ENCODE measurements at places on chromosomes 6 and 20.

DNA sequence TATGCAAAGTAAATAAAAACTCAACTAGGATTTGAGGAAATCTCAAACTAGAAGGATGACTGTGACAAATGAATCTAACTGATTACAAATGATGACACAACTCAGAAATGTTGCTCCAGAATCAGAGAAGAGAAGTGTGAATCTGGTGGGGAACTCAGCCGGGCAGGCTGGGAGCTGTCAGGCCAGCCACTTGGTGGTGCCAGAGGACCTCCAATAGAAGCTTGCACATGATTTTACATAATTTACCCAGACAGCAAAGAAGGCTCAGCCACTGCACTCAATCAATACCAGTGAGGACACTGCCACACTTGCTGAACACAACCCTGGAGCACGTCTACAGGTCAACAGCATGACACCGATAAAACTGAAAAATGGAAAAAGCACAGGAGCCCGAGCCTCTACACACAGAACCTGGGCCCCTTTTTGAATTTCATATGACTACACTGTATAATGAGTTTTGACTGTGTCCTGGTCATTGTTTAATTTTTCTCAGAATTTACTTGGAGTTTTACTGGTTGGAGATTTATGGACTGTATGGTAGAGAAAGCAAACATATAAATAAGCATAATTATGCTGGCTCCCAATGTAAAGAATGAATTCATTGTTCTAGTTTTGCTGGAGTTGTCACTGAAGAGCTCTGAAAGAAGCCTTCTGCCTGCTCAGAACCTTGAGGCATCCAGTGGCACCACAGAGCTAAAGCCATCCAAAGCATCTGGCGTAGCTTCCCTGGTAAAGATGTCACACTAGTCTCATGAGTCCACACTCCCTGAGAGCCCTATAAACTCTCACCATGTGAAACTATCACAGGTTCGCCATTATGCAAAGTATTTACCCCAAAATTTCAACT lies 296.5 kb downstream of the THBS2 start:
- peak; percentile 10 for DNase-seq

DNA sequence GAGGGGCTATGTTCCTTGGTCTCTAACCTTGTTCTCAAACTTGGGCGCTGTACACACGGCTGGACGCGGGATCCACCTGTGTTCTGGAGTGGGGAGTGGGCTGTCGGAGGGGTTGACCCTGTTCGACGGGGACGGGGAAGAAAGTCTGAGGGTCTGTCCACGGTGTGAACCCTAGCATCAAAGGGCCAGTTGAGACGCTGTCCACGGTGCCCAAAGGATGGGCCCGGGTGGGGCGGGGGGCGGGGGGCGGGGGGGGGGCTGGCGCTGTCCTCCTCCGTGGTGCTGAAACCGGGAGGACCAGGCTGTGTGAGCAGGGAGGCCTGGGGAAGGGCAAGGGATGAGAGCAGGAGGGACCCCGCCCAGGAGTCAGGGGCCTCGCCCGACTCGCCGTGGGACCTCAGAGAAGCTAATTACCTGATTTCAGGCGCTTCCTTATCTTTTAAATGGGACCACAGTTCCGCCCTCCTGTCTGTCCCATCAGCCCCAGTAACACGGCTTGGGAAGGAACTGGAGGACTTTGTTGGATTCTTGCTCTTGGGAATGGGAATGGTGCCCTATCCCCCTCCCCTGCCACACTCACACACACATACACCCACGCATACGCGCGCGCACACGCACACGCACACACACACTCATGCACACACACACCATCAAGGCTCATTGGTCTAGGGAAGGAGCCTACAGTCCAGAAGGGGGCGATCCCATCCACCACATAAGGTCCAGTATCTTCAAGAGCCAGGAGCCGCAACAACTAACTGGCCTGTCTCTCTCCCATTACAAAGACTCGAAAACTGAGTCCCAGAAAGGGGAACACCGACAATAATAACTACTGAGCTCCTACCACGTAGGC lies 1.0 kb upstream of the VSTM2L start:
- no peak for DNase-seq

GRCh38 chr20:45193331-45193730 lies 13.5 kb upstream of the SEMG1 start:
- DNase-seq = no peak

GRCh38 chr6:548517-548916 lies 108.4 kb downstream of the HUS1B start:
- DNase-seq = no peak

DNA sequence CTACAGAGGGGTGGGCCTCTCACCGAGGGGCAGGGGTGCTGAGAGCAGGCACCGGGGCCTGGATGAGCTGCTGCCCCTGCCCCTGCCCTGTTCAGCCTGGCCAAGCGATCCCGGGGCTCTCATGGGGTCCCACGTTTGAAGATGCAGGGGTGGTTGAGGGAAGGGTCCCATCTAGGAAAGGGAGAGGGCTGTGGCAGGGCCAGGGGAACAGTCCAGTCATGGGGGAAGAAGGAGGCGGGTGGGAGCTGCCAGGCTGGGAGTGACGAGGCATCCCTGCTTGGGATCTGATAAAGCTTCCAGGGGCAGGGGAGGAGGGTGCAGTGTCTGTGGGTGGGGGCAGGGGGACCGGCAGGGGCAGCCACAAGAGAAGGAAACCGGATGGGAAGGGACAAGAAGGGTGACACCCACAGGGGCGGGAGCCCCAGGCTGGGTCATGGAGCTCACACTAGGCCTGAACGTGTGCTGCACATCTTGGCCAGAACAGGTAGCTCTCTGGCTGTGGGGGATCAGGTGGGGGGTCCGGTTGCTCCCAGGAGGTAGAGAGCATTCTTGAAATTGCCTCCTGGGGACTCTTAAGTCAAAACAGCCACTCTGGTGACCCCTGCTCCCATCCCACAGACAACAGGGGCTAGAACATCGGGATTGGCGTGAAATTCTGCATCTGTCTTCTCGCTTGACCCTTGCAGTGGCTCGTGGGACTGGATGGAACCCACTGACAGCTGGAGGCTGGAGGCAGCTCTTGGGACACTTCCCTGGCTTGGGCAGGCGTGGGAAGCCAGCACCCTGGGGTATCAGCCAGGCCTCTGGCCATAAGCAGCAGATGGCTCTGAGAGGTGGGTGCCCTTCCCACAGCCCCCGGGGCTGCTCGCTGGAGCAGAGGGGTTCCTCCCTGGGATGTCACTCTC lies 58.0 kb upstream of the GATA5 start:
- no peak for DNase-seq

DNA sequence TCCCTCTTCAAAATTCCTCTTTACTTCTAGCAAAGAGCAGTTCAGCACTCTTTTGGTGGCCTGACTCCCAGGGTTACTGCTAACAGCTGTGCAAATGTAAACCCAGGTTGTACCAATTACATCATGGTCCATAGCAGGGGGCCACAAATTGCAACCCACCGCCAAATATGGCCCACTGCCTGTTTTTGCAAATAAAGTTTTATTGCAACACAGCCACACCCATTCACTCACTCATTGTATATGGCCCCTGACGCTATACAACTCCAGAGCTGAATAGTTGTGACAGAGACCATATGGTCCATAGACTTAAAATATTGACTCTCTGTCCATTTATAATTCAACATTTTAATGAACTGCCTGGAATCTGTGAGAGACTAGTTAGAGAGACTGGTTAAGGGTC lies 233.4 kb downstream of the NFATC2 start:
- DNase-seq = no peak

DNA sequence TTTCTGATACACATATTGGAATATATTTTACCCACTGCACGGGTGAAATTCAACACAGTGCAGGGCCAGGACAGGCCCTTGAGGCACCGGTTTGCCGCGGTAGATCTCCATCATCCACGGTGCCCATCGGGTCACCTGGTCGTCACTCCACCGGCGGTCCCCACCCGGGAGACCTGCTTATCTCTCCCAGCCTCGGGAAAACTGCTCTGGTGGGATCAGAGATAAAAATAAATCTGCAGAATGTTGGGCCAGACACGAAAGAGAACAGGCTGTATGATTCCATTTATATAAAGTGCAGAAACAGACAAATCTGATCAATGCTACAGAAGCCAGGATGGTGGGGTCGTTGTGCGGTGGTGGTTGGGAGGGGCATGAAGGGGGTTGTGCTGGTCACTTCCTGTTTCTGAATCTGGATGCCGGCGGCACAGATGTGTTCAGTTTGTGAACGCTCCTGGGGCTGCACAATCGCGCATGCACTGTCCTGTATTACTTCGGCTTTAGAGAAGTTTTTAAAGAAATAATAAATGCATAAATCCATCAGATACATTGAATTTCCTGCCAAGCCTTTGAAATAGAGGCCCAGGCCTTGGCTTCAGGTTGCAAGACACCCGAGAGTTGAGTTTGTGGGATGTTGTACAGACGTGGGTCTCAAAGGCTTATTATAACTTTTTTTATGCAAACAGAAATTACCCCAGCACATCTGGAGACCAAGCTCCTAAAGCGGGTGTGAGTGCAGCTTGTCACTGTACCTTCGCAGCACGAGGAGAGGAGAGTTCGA lies 54.3 kb downstream of the ANKRD60 start:
- no peak for DNase-seq

DNA sequence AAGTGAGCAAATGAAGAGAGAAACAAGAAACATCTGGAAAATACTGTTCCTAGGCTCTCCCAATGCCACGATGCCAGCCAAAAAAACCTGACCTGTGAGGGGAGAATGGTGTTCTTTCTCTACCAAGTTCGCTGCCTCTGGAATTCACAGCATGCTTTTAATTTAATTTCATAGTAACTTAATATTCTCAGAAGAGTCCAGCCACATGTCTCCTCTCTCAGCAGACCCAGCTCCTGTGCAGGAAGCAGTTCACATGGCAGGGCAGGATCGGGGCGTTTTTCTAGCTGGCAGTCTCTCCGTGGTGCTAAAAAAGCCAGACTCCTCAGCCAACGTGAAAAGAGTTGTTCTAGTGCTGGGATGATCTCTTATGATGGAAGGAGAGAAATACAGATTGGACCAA lies 57.5 kb downstream of the BFSP1 start:
- DNase-seq = no peak

DNA sequence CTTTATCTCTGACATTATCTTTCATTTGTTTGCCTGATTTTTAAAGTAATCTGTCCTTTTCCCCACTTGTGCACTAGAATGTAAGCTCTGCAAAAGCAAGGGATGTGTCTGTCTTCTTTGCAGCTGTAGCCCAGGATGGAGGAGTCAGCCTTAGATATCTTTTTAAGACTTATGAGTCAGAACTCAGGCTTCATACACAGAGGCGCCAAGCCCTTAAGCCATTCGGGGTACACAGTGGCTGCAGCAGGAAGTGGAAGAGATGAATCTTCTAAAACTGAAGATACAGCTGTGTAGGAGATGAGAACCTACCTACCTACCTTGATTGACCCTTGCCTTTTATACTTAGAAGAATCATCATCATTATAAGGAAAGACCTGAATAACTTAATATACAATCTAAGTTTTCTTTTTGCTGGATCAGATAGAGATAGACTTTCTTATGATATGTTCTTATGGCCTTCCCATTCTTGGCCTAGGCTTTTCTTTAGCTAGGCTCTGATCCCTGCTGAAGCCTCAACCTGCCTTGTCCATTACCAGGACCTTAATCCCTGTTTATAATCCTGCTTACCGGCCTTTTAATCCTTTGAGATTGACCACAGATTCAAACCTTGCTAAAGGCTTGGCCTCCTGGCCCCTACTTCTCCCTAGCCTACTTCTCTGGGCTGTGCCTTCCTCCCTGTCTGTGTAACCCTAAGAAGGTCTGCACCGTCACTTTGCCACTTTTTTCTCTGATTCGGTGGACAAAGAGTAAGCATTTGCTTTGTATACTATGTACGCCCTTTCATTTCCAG lies 304.5 kb downstream of the PRL start:
- no peak for DNase-seq

DNA sequence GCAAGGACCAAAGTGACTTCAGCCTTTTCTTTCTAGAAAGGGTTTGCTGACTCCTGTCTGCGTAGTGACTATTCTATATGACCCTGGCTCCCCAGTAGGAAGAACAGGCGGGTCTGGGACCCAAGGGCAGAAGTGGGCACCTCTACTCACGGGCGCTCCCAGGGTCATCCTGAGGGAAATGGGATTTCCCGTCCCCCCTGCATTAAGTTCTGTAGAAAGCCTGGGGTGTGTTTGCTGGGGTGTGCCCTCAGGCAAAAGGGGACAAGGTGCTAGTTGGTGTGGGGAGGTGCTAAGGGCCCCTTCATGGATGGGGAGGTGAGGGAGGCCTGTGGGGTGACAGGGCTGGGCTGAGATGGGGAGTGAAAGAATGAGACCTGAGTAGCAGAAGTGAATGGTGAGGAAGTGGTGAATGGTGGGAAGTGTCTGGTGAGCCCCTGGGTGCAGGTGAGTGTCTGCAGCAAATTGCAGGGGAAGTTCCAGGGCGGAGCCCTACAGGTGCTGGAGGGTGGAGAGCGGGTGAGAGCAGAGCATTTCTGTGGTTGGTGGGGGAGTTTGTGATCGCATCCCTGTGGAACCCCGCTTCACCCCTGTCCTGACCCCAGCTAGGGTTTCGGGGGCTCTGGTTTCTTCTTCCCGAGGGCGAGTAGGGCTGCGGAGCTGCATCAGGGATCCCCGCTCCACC lies 21.1 kb downstream of the RAET1L start:
- no peak for DNase-seq

DNA sequence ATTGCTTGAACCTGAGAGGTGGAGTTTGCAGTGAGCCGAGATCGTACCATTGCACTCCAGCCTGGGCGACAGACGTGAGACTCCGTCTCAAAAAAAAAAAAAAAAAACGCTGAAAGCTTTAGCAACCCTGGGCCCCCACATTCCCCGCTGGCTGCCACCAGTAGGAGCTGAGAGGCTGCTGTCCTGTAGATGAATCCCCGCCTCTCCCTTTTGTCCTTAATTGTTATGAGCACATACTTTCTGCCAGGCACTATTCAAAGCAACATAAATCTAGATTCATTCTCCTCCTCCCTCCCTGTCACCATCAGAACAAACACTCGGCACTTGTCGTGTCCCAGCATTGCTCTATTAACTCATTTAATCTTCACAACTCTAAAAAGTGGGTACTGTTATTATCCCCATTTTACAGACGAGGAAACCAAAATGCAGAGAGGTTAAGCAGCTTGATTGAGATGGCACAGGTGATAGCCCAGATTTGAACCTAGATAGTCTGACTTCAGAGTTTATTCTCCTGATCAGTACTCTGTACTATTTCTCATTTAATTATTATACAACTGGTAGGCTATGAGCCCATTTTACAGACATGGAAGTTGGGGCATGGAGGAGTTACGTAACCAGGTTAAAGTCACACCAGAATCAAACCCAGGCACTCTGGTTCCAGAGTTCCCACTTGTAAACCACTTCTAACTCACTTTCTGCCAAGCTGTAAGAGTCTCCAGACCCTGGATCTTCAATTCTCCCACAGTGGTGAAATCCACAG lies 97.4 kb downstream of the EYA2 start:
- DNase-seq = no peak

GRCh38 chr6:28977341-28978132 lies 27.6 kb downstream of the ZNF311 start:
- DNase-seq = no peak

- no peak for DNase-seq
Measured at GRCh38 chr6:43200541-43200940, 18.5 kb downstream of the CUL9 start.
